ENCODE measurements at places on chromosomes 6 and 20.

DNA sequence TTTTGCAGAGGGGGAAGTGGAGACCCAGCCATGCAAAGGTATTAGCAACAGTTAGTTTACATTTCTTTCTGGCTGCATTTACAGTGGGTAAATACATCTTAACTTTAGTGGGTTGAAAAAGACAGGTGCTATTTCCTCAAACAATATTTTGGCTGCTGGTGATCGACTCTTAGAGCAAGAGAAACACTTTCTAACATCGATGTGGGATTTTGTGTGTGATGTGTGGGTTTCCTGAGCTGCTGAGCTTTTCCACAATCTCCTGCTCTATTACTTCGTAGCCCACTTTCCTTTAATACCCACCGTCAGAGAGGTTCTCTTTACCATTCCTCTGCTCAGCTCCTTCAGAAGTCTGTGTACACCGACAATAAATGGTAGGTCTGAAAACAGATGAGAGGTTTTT is 339.0 kb downstream of the NRN1 start:
- no peak for DNase-seq

DNA sequence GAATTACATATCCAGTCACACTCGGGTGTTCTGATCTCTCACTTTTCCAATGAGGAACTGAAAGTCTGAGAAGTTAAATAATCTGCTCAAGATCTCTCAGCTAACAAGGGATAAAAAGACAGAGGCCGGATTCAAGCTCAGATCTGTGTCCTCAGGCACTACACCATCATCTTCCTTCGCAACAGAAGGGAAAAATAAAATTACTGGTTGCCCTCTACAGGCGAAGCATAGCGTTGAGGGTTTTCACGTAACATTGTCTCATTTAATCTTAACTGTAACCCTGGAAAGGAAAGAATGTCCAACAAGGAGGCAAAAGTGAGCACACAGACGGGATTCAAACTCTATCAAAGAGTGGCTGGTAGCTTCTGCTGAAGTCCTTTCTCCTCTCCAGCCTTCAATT is 67.8 kb upstream of the ANKEF1 start:
- no peak for DNase-seq

GRCh38 chr20:57596998-57597939 is 23.0 kb downstream of the ZBP1 start:
- no peak for DNase-seq

- DNase-seq: no peak
These were observed 67.6 kb downstream of the B3GAT2 start for GRCh38 chr6:70889270-70889669.

- no peak for DNase-seq
These were observed 892.8 kb downstream of the TFAP2A start for GRCh38 chr6:9522101-9522500.

DNA sequence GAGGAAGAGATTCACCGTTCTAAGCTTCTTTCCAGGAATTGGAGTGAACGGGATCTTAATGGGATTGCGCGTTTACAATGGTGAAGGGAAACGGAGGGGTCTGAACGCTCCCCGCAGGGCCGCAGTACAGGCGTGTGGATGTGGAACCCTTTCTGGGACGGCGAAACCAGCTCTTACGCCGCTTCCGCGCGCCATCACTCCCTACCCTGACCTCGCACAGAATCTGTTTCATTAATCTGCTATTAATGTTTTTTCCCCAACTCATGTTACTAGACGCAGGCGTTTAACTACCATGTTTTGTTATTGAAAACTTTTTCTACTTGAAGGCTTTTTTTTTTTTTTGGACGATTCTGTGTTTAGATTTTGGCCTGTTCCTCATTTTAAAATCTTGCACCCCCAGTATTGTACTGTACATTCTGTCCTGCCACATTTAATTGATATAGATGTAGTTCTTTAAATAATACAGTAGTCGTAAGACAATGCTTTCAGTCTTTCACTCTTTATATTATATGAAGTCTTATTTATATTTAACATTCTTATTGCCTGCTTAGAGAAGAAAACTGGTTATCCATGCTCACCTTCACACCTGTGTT is 696 bp upstream of the SUPT3H start:
- no peak for DNase-seq

GRCh38 chr20:18020931-18021330 is 36.8 kb downstream of the OVOL2 start:
- DNase-seq: no peak

GRCh38 chr20:59010995-59011873 is 4.2 kb upstream of the CTSZ start:
- DNase-seq: no peak

GRCh38 chr6:166830185-166830890 is 126.0 kb downstream of the RNASET2 start:
- no peak for DNase-seq

GRCh38 chr6:122861594-122861993 is 72.5 kb downstream of the SMPDL3A start:
- no peak for DNase-seq

- DNase-seq: no peak
These were observed 205.2 kb upstream of the ECI2 start for GRCh38 chr6:4340544-4340943.

GRCh38 chr6:163741743-163742363 is 327.3 kb downstream of the QKI start:
- no peak for DNase-seq

GRCh38 chr20:48126227-48126740 is 341.0 kb upstream of the SULF2 start:
- no peak for DNase-seq

DNA sequence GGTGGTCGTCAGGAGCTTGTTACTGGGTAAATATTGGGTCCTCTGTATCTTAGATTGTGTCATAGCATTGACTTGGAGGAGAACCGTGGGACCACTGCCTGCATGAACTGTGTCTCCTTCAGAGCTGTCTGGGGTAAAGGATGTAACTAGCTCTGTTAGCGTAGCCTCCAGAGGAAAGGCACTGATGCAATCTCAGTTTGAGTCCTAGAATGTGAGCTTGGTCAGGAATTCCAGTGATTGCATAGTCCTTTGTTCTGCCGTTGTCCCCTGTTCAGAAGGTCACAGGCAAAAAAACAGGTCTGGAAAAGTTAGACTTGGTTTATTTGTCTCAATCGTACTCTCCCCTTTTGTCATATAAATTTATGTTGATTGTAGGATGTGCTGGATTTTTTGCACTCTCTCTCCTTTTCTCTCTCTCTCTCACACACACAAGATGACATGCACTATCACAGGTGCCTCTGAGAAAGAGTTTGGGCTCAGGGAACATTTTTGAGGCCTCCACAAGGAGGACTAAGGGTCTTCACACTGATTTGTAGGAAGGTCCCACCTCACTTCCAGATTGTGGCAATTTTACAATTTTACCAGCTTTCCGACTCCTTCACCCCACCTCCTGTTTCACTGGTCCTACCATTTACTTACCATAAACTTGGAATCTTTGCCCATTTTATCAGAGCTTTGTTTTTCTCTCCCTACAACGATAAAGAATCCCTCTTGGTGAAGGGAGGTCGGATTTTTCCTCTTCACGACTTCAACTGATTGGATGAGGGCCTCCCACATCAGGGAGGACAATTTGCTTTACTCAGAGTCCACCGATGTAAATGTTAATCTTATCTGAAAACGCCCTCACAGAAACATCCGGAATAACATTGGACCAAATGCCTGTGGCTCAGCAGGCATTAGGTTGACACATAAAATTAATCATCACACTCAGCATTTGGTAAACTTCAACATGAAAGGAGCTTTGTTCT is 7.0 kb upstream of the DACT2 start:
- DNase-seq: no peak

- peak; percentile 4 for DNase-seq
These were observed 826 bp upstream of the PYGB start for GRCh38 chr20:25247000-25247517.

DNA sequence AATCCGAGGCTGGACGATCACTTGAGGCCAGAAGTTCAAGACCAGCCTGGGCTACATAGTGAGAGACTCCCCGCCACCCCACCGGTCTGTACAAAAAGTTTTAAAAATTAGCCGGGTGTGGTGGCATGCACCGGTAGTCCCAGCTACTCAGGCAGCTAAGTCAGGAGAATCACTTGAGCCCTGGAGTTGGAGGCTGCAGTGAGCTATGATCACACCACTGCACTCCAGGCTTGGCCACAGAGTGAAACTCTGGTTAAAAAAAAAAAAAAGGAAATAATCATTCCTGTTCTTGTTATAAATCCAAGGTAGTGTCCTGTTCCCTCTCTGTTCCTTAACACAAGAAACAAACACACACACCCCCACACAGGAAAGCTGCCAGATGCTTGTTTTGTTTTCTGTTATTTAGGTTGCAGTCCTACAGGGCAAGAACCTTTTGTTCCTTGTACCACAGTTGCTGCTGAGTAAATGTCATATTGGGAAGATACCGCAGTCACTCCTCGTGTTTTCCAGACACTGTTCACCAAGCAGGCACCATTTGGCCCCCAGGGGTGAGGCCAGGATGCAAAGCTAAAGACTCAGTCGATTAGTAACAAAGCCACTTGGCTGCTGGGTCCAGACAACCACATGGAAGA is 28.9 kb downstream of the ASIP start:
- DNase-seq: no peak

- DNase-seq: no peak
These were observed 15.2 kb downstream of the ADISSP start for GRCh38 chr20:3752386-3752759.

DNA sequence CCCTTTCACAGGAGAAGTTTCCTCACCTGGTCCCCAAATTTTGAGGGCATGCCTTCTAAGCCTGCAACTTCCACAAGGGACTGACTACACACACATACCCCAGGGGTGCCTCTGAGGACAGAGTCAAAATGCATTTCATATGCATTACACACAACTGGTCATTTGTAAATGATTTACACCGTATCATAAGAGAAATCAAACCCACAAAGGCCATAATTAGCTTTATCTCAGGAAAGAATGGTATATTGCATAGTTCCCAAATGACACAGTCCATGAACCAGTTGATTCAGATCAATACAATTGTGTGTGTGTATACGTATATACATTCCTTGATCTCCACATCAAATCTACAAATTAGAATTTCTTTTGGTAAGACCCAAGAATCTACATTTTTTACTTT is 203.3 kb upstream of the PRDM1 start:
- no peak for DNase-seq

GRCh38 chr6:31736021-31736767 is at the start of gene CLIC1:
Gene CLIC1, minus strand, starts transcription at chr6:31736530. Its CDS starts 230 bp downstream, at chr6:31736300.
- DNase-seq: peak; percentile 81

DNA sequence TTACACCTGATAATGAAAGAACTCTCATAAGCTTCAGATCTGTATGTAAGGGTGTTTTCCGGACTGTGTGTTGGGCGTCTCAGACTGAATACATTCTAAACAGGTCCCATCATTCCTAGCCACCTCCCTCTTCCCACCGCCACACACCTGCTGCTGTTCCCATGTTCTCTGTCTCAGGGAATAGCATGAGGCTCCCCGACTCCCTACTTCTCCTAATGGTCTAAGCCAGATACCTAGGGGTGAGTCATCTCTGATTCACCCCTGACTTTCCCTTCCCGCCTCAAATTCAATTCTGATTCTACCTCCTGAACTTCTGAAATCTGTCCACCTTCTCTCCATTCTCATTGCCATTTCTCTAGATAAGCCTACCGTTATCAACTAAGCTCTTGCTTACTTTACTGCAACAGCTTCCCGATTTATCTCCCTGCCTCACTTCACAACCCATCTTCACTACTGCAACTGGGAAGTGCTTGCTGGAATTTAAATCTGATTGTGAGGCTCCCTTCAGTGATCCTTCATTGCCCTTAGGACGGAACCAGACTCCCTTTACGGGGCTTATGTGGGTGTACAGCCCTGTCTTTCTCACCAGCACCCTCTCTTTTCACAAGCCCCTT is 1.6 kb downstream of the TMEM14A start:
- DNase-seq: no peak

DNA sequence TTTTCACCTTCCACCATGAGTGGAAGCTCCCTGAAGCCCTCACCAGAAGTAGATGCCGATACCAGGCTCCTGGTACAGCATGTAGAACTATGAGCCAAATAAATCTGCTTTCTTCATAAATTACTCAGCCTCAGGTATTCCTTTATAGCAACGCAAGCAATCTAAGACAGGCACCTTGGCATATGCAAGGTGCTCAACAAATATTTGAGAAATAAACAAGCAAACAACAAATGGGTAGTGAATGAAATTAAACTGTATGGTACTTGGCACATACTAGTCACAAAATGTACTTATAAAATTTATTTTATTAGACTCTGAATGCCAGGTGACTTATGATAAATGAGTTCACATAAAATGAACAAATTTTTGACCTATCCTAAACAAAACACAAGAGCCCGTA is 220.3 kb downstream of the MAFB start:
- no peak for DNase-seq

DNA sequence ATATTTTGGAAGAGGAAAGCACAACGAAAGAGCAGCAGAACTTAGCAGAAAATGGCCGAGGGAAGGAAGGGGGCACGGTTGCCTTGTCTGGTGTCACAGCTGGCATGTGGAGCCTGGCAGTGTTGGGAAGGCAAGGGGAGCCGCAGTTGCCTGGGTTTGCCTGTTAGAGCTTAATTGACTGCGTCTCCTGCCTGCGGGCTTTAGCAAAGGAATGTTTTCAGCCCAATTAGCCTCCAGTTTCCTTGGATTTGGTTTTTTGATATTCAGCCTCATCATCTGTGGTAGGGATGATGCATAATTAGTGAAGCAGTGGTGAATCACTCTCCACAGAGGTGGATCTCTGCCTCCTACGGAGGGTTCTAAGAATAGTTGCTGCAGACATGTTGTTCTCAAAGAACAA is 832.6 kb downstream of the QKI start:
- DNase-seq: no peak

GRCh38 chr6:144379356-144379755 is 94.2 kb downstream of the UTRN start:
- no peak for DNase-seq

GRCh38 chr6:113363866-113364265 is 493.3 kb upstream of the MARCKS start:
- DNase-seq: no peak

- DNase-seq: no peak
These were observed 639.6 kb downstream of the EPHA7 start for GRCh38 chr6:92779746-92780145.

DNA sequence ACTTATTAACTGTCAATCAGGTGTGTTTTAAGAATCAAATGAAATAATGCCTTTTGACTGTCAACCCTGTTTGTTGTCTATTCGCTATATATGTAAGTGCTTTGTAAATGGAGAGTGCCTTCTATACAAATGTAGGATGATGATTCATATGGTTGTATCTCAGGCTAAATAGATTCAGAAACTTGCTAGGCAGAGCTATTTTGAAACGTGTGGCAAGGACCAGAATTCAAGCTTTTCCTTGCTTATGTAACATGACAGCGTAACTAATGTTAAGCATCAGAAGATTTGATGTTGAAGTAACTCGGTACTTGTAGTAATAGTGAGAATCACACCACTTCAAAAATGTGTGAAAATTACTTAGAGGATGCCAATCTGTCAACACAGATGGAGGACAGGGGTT is 3.4 kb downstream of the OGFRL1 start:
- DNase-seq: no peak
